ENCODE measurements at places on chromosomes 3 and 15. TPM values are rescaled to one million over a fixed set of nuclear protein-coding genes. Genes with fewer than 3 reads are reported as not detected.

UNC13C gene
- 8.3 TPM for polyA plus RNA-seq

GRCh38 chr15:87713475-87713879, 543.1 kb downstream of the NTRK3 start:
- DNase-seq: no peak

CEP19 gene
- 11.7 TPM for polyA plus RNA-seq

DNA sequence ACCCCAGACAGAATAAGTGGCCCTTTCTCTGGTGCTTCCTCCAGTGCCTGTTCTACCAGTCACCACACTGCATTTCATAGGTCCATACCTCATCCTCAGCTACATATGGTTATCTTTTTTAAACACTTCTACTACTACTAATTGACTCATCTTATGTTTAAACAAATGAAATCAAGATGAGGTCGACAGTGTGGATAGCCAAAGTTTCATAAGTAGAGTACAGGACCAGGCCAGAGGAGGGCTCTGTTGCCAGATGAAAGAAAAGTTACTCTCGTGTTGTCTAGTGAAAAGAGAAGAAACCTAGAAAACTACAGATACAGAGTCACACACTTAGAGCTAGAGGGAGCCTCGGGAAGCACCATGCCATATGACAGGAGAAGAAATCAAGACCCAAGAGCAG, 296.1 kb downstream of the VPS13C start:
- no peak for DNase-seq

GRCh38 chr3:179828738-179829137, 175.9 kb downstream of the USP13 start:
- DNase-seq: no peak

TFDP2 gene
- polyA plus RNA-seq: 23.0 TPM

- no peak for DNase-seq
Observed at GRCh38 chr15:47570044-47570443, 147.3 kb upstream of the SEMA6D start.

DNA sequence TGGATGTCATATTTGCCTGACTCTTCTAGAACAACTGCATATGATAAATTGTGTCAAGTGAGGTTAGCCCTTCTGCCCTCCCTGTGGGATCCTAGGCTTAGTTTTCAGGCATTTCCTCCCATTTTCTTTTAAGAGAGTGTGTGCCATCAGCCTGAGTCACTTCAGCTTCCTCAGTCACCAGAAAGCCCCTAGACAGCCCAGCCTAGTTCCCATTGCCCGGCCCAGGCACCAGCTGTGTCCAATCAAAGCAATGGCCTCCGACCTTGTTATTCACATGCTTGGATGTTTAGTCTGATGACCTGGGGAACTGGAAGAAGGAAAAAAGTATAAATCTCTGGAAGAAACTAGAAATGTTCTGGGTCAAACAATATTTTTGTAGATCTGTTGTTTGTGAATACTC, 221.9 kb upstream of the LRIG1 start:
- no peak for DNase-seq

DNA sequence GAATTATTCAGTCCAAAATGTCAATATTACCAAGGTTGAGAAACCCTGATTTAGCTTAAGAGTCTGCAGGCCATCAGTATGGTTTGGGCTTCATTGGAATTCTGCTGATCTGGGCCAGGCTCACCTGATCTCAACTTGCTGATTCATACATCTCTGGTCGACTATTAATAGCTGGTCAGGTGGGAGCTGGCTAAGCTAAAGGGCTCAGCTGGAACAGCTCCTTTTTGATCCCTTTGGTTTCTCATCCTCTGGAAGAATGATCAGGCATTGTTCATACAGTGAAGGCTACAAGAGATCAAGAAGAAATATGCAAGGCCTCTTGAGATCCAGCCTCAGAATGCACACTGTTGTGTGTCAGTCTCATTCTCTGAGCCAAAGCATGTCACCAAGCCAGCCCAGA, 123.3 kb upstream of the MME start:
- DNase-seq: no peak

DNA sequence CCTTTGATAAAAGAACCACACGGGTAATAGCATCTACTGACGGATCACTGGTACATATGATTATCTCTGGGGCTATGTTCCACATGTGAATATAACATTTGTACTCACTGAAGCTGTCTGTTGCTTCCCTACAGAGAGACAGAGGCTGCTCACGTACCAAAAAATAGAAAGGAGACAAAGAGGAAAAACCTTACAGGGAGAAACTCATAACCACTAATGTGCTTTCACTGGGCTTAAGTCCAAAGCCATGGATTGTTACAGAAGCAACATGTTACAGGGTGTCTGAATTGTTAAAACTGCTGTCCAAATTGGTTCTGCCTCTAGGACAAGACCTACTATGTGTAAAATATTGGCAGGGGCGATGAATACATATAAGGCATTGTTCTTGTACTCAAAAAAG, 311.9 kb downstream of the FOXP1 start:
- peak; percentile 34 for DNase-seq

EPHA6 gene
- polyA plus RNA-seq: 12.7 TPM

- no peak for DNase-seq
Observed at GRCh38 chr15:71592203-71592602, 218.2 kb upstream of the NR2E3 start.

Measured in spinal cord (tissue), 10 donors.